Chondrocyte (in vitro differentiated cells): ENCODE measurements at places on chromosomes 1 and 21.

GRCh38 chr1:231233735-231234417, 7.1 kb upstream of the GNPAT start:
- no peak for DNase-seq

GRCh38 chr1:55618199-55618598, 403.0 kb upstream of the USP24 start:
- no peak for DNase-seq

DNA sequence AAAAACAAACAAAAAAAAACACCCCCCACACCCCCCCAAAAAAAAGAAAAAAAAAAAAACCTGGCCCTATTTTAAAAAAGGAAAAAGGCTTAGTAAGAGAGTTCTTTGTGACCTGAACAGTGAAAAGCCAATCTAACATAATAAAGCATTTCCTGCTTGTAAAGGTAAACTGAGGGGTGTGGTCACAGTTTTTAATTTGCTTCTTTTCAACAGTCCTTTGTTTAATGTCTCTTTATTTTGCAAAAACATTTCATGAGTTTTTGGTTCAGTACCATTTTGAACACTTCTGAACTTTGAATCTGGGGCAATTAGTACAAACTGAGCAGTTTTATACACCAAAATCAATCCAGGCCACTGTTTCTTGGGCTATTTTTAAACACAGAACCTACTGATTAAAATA, 37.6 kb downstream of the TOR3A start:
- no peak for DNase-seq

- no peak for DNase-seq
Observed at GRCh38 chr21:29092102-29092959, 18.9 kb upstream of the CCT8 start.

GRCh38 chr1:167262836-167263235, 42.1 kb downstream of the POU2F1 start:
- DNase-seq, result no peak
